Sigmoid colon (tissue), 7 donors: ENCODE measurements at places on chromosomes 1 and 21. TPM values are rescaled to one million over a fixed set of nuclear protein-coding genes. Genes with fewer than 3 reads are reported as not detected.
A peak's percentile ranks its signal among the peaks of the same experiment; 100 is the strongest.

KRTAP11-1 gene
- not detected for total RNA-seq

DNA sequence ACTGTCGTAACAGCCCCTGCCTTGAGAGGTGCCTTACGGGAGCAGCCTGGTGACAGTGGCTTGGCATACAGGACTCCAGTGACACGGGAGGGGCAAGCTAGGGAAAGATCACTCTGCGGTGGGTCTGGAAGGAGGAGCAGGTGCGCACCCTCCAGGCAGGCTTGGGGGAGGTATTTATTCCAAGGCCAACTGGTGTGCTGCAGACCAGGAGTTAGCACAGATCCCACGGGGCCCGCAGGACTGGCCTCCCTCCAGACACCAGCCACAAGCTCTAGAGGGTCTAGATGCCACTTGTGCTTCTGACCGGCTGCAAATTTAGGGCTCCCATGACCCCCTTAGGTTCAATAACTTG is 22.1 kb downstream of the PSEN2 start:
- DNase-seq = no peak

GRCh38 chr1:55468142-55468795 is 253.1 kb upstream of the USP24 start:
- DNase-seq = no peak

VASH2 gene
- 0.27 TPM for total RNA-seq

GRCh38 chr1:12031039-12031980 is 12.0 kb downstream of the MIIP start:
- DNase-seq = no peak

GRCh38 chr1:65531972-65532570 is 111.6 kb downstream of the LEPR start:
- DNase-seq = no peak

- no peak for DNase-seq
Observed at GRCh38 chr1:236117710-236118109, 24.6 kb upstream of the GPR137B start.

- no peak for DNase-seq
Observed at GRCh38 chr1:15130607-15131006, 22.9 kb upstream of the TMEM51 start.

DNA sequence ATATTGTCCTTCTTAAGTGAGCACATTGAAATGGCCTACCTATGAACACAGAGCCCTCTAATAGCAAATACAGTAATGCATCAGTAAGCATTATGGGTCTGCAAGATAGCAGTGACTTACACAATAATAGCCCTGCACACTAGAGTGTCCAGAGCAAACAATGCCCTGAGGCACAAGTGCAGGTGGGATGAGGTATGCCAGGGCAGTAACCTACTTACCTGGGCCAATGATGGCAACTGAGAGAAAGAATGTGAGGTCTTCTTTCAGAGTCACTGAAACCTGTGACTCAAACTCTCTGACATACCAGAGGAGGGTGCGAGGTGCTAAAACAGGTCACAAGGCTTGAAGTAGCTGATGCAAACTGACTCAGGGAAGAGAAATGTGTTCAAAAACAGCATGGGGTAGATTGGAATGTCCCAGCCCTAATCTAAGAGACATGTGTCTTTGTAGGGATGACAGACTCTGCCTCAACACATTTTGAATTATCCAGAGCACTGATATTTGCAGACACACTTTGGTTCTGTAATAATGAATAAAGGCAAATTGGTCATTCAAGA is 168.5 kb upstream of the RUNX1 start:
- no peak for DNase-seq

S100A7A gene
- total RNA-seq = not detected

PTPRF gene
- total RNA-seq = 78.7 TPM

DNA sequence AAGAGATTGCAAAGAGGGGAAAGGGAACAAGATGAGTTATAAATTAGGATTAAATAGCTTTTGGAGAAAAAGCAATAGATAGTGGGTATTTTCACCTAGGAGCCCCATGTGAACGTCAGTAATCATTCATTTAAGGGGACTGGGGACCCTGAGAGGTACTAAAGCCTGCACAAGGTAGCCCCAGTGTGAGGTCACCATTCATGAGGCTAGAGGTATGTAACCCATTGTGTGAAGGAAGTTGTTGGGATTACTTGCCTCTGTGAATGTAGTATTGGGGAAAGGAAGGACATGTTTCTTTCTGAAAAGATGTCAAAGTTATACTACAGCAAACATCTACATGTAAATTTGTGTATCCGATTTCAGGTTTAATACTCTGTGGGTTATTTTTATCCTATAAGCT is 276.8 kb downstream of the TBX15 start:
- DNase-seq = no peak

GRCh38 chr1:85461216-85461918 is 3.6 kb downstream of the DDAH1 start:
- no peak for DNase-seq

GRCh38 chr21:14753069-14753465 is 207.0 kb upstream of the SAMSN1 start:
- no peak for DNase-seq

DNA sequence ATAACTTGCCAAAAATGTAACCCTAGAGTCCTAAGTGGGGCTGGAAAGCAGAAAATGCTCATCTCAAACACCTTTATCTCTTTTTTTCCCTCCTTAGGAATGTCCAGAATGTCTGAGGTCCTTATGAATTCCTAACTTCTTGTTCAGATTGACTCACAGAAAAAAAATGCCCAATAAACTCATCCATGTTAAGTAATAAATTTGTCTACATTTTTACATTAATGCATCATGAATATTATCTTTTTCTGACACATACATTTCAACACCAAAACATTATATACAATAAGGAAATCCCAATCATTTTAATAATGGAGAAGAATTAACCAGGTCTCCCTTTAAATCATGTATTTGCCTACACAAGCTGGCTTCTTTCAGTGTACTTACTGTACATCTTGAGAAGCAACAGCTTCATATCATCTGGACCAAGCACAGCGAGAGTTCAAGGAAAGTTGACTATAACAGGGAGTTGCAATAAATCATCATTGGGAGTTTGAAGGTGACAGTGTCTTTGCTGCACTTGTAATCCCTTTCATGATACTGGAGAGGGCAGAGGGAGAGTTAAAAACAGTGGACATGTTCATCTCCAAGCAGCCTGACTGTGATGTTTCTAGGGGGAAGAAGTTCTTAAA is 565.2 kb downstream of the LTN1 start:
- DNase-seq = no peak

AMY1B gene
- total RNA-seq = not detected

DNA sequence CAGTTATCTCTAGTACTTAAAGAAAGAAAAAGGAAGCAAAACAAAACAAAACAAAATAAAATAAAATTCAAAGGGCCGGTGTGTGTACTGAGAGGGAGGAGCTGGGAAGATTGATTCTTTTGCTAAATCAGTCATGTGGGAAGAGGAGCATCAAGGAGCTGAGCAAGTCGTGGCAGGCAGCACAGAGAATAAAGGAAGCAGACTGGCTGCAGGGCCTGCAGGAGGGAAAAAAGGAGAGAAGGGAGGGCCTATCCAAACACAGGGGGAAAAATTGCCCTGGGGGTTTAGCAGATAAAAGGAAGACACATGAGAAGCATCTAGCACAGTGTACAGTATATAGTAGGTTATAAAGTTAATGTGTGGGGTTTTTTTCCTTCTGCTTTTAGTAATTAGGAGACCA is 27.6 kb downstream of the AGO4 start:
- DNase-seq = no peak

GRCh38 chr1:86760199-86760598 is 55.8 kb downstream of the SH3GLB1 start:
- no peak for DNase-seq

DNA sequence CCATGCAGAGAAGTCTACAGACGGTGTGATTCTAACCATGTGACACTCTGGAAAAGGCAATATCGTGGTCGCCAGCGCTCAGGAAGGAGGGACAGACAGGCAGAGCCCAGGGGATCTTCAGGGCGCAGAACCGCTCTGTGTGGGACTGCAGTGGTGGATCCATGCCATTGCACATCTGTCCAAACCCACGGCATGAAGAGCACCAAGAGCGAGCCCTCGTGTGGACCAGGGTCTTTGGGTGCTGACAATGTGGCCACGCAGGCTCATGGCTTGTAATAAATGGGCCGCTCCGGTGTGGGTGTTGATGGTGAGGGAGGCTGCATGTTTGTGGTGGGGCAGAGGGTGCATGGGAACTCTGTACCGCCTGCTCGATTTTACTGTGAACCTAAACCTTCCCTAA is 25.3 kb upstream of the POFUT2 start:
- peak; percentile 55 for DNase-seq

DNA sequence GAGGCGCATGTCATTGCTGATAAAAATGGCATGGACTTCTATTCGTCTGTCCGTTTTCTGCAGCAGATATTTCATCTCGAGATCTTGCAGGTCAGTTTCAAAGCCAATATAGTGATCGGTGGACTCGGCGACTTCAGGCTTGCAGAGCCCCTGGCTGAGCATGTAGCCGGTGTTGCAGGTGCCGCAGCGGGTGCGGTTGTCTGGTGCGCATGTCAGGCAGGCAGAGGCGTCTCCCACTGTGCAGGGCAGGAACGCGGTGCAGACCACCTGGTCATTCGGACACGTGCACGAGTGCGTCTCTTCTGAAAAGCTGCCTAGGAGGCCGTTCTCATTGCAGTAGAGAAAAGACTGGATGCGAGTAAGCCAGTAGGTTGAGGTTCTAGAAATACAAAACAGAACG is 378.9 kb downstream of the BRINP3 start:
- no peak for DNase-seq

DNA sequence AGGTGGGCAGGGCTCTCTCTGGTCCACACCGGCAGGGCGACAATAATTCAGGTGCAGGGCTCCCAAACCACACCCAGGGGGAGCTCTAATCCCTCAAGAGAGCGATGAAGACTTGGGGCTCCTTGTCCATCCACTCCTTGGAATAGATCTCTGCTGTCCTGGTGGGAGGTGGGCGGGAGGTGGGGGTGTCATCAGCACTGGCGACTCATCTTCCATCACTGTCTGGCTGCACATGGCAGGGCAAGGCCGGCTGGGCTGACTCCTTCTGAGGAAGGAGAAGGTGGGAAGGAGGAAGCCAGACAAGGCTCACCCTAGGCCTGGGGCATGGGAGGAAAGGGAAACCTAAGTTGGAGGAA is 29.3 kb downstream of the TNNT2 start:
- no peak for DNase-seq

DNA sequence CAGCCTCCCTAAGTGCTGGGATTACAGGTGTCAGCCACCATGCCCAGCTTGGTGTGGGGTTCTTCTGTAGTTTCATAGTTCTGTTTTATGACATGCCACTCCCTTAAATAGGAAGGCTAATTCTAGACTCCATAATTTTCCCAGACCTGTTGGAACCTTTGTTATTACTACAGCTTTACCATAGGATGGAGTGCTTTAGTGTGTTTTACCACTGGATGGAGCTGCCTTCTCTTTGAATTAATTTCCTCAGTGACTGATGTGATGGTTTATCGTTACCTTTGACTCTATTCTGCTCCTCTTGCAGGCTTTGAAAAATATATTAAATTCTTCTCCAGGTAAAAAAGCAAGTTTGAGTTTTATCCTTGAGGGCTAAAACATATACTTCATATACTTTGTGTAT is 84.6 kb upstream of the NEK7 start:
- no peak for DNase-seq

CD58 gene
- 36.6 TPM for total RNA-seq

DNA sequence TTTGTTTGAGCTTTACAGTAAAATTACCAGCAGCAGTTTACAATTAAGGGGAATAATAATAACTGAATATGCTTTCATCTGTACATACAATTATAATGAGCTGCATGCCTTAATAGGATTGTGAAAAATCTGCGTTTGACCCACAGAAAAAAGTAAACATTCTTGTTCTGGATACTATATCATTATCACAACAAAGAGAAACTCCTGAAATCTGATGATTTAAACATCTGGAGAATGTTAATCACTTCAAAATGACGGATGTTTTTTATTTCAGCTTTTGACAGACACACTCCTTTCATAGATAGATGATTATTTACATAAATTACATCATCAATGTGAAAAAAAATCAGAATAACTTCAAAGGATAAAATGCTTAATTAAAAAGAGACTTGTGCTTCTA is 58.5 kb downstream of the TYW3 start:
- no peak for DNase-seq

HPCAL4 gene
- 0.16 TPM for total RNA-seq

DNA sequence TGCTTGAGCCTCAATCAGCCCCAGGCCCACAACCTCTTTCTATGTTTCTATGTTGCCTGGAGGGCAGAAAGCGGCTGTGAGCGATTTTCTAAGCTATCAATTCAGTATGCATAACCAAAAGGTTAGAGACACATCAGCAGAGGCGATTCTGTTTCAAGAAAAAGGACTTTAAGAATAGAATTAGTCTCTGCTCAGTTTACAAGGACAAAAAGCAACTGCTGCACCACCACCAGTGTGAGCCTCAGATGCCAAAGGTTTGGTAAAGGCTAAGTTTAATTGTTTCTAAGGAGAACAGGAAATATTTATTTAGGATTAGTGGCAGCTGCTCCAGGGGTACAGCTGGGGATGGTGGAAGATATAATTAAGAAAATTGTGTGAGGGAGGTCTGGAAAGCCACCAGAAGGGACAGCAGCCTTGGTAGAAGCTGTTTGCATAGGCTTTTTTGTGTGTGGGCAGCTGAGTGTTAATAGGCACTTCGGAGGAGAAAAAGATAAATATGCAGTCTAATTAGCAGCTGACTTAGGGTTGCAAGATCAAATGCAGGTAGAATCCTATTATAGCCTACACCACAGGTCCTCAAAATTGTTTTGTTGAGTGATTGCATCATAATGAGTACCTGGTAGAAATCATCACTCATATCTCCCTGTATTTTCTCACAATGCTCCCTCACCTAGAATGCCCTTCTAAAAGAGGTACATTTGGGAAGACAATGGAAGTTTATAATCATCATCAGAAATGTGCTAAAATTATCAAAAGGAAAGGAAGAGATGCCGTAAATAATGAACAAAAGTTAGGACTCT is 35.8 kb downstream of the ZC3H11B start:
- no peak for DNase-seq

KCNE2 gene
- not detected for total RNA-seq
